ENCODE measurements at places on chromosomes 3 and 15.

- no peak for DNase-seq
These were observed 28.8 kb upstream of the HES1 start for GRCh38 chr3:194107107-194107506.

GRCh38 chr15:89442671-89443307 lies 53.6 kb downstream of the RHCG start:
- peak; percentile 66 for DNase-seq

- peak; percentile 19 for DNase-seq
These were observed 44.6 kb upstream of the PGPEP1L start for GRCh38 chr15:99052205-99052604.

GRCh38 chr3:49164983-49165720 lies 979 bp downstream of the CCDC71 start:
- no peak for DNase-seq

DNA sequence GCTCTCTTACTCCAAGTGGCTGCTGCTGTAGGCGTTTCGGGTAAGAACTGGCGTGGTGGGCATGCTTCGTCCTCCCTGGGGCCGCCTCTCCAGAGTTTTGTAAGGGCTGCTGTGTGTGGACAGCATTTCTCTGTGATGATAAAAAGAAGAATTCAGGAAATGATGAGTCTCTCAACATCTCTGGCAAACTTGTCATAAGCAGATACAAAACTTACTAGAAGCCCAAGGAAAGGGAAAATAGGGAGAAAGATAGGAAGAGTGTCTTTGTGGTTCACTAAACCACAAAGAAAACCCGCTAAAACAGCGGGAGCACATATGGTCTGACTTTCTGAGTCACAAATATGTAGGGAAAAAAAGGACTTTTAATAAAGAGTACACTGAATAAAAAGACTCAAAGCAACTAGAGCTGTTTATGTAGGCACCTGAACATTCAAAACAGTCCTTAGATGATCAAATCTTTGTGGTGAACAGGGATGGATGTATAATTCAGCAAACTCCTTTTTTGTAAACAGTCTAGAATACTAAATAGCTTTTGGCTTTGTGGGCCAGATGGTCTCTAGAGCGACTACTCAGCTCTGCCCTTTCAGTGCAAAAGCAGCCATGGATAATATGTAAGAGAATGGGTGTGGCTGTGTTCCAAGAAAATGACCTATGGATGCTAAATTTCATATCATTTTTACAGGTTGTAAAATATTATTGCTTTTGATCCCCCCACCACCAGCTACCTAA lies 60.4 kb upstream of the LMOD3 start:
- no peak for DNase-seq

- no peak for DNase-seq
These were observed 11.8 kb upstream of the ABHD10 start for GRCh38 chr3:111967068-111967467.

- DNase-seq: peak; percentile 63
These were observed 66.9 kb upstream of the PRR23C start for GRCh38 chr3:139111392-139112229.

DNA sequence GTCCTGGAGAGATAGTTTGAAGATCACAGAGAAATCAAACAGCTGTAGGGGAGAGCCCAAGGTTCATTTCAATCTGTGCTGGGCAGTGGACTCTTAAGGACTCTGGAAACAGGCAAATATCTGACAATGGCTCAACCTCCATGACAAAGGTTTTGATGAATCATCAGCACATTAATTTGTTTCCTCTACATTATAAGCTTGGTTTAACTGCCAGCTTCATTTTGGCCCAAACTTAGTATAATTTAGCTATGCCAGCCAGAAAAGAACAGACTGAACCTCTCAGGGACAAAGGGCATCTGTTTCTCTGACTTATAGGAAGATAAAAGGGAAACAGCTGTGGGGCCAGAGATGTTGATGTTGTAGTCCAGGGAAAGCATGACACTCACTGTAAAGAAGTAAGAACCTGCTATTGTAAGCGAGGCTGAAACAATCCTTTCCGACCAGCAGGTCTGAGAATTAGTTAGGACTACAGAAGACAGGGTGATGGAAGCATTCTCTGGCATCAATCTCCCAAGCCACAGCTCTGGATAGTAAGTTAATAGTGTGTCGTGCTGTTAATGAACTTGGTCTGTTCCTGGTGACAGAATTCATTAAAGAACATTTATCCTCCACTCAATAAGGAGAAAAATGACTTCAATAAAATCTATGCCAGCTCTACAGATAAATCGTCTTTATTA lies 110.1 kb downstream of the KCNMB2 start:
- no peak for DNase-seq

GRCh38 chr3:134258761-134259347 lies 8.2 kb upstream of the RYK start:
- DNase-seq: no peak

DNA sequence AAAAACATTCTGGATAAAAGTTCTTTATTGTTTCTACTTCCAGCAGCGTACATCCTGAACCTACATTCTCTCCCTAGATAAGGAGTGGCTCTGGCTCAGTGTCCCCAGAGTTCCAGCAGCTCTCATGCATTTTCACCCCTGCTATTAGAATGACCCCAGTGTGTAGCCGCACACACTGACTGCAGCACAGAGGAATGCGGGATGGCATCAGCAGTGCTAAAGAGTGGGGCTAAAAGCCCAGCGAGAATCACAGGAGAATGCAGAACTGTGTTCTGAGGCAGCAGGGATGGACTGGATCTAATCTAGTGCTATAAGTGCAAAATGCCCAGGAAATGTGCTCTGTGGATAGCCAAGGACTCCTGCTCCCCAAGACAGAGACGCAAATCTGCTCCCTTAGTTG lies 66.4 kb upstream of the TJP1 start:
- no peak for DNase-seq

GRCh38 chr3:129623447-129624118 lies 17.1 kb upstream of the PLXND1 start:
- DNase-seq: no peak

- DNase-seq: no peak
These were observed 117.6 kb downstream of the P3H2 start for GRCh38 chr3:190003068-190003467.

GRCh38 chr3:135973841-135974240 lies 8.3 kb downstream of the PPP2R3A start:
- DNase-seq: no peak
